T-cell (primary cell): ENCODE measurements at places on chromosomes 11 and 22.

DNA sequence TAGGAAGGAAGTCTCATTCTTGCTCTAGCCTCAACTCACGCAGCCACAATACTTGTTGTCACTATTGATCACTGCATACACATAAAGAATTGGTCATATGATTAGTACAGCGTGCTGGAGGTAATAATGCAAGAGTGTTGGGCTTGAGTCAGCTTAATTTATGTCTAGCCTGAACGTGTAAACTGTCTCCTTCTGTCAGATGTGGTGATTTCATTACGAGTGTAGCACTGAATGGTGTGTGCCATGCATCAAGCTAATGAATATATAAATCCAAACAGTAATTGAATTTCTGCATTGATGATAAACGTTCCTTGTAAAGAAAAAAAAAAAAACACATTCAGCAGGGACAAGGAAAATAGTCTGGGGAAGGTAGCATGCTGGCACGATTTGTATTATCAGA, 396.2 kb upstream of the RAG2 start:
- H3K4me1 ChIP-seq, result no peaks in the 10 kb centered on the region
- H3K27ac ChIP-seq, result no peak overlapping the region
- H3K36me3 ChIP-seq, result no peaks in the 10 kb centered on the region
- no peak for DNase-seq
- no peak overlapping the region for H3K4me3 ChIP-seq
- no peaks in the 10 kb centered on the region for H3K27me3 ChIP-seq

- H3K36me3 ChIP-seq, result peaks cover 10% of the 10 kb centered on the region
- no peak for DNase-seq
- no peak overlapping the region for H3K27ac ChIP-seq
- H3K27me3 ChIP-seq, result no peaks in the 10 kb centered on the region
- no peak overlapping the region for H3K4me3 ChIP-seq
Measured at GRCh38 chr11:122784325-122784955, 53.9 kb upstream of the CRTAM start.

DNA sequence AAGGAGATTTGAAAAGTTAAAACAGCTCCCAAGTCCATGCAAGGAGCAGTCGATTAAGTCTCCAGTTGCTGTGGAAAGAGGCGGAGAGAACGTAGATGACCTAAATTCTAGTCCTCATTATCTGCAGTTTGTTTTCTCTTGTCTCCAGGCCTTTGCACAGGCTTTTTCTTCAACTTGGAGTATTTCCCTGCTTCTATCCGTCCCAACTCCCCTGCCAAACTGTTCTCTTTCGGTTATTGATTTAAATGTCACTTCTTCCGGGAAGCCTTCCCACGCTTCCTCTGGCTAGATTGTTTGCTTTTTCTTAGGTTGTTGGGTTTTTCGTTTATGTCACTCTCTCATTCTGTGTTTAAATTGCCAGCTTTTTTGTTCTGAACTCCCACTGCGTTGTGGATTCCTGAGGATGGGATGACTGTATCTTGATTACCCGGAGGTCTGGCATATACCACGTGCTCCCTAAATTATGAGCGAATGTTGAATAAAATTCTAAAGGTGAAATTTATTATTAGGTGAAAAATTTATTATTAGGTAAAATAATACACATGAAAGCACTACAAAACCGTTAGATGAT, 463 bp downstream of the TMEM126B start:
- no peak for DNase-seq
- peak overlapping the region; percentile 64 for H3K27ac ChIP-seq
- H3K4me1 ChIP-seq, result peaks cover 16% of the 10 kb centered on the region
- no peaks in the 10 kb centered on the region for H3K27me3 ChIP-seq
- H3K4me3 ChIP-seq, result peak overlapping the region; percentile 92

- peaks cover 1% of the 10 kb centered on the region for H3K27me3 ChIP-seq
- no peak for DNase-seq
- no peaks in the 10 kb centered on the region for H3K4me1 ChIP-seq
- no peaks in the 10 kb centered on the region for H3K36me3 ChIP-seq
- no peak overlapping the region for H3K4me3 ChIP-seq
Measured at GRCh38 chr11:7586376-7586775, 72.6 kb downstream of the PPFIBP2 start.

GRCh38 chr11:100709233-100709957, 22.3 kb downstream of the ARHGAP42 start:
- no peak overlapping the region for H3K4me3 ChIP-seq
- no peak overlapping the region for H3K27ac ChIP-seq
- no peaks in the 10 kb centered on the region for H3K36me3 ChIP-seq
- H3K4me1 ChIP-seq, result no peaks in the 10 kb centered on the region
- no peaks in the 10 kb centered on the region for H3K27me3 ChIP-seq

- no peak overlapping the region for H3K4me3 ChIP-seq
- H3K27ac ChIP-seq, result no peak overlapping the region
- no peaks in the 10 kb centered on the region for H3K4me1 ChIP-seq
- no peak for DNase-seq
- H3K27me3 ChIP-seq, result no peaks in the 10 kb centered on the region
Measured at GRCh38 chr11:4197112-4197511, 102.5 kb downstream of the RRM1 start.

DNA sequence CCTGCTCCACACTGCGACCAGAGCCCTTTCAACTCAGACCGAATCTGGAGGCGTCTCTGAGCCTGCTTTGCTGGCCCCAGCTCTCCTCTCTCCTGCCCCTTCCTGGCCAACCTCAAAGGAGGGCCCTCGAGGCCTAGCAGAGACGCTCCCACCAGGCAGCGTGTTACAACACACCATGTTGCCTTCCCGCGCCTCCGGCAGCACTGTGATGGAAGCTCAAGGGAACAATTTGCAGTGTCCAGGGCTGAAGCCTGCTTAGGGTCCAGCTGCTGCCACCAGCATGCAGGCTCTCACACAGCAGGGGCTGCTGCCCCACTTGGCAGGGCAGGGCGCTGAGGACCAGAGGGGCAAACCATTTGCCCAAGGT, 18.4 kb downstream of the LINC01488 start:
- no peak overlapping the region for H3K27ac ChIP-seq
- no peaks in the 10 kb centered on the region for H3K4me1 ChIP-seq
- H3K27me3 ChIP-seq, result no peaks in the 10 kb centered on the region

GRCh38 chr11:113023228-113023627, 62.0 kb downstream of the NCAM1 start:
- no peaks in the 10 kb centered on the region for H3K27me3 ChIP-seq
- H3K4me1 ChIP-seq, result no peaks in the 10 kb centered on the region
- DNase-seq, result no peak
- H3K36me3 ChIP-seq, result no peaks in the 10 kb centered on the region
- no peak overlapping the region for H3K4me3 ChIP-seq

DNA sequence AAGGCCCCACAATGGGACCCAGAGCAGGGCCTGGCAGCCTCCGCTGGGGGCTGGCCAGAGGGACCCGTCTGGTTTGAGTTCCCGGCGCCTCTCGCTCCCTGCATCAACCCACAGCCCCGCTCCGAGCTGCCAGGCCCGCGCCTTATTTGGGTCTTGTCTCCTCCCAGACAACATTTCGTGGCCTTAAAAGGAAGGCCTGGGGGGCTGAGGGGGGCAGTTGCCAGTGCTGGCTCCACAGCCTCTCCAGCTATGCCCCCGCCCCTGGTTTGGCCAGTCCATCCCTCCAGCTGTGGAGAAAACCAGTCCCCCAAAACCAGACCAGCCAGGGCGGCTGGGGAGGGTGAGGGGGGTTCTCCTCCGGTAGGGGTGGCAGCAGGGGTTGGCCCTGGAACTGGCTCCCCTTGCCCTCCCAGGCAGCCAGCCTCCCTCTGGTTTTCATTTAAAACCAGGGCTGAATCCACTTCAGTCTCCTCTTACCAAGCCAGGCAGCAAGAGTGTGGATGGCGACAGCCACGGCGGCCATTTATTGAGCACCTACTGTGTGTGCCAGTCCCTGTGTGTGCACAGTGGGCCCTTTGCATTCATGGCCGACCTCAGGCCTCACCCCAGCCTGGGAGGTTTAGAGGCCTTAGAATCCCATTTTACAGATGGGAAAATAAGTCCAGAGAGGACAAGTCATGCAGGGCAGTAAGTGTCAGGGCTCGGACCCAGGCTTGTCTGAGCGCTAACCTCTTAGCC, 18.6 kb downstream of the EMID1 start:
- no peak overlapping the region for H3K4me3 ChIP-seq
- no peak for DNase-seq
- no peaks in the 10 kb centered on the region for H3K4me1 ChIP-seq
- H3K27me3 ChIP-seq, result no peaks in the 10 kb centered on the region

- no peak overlapping the region for H3K4me3 ChIP-seq
- peaks cover 16% of the 10 kb centered on the region for H3K27me3 ChIP-seq
- H3K27ac ChIP-seq, result no peak overlapping the region
- no peaks in the 10 kb centered on the region for H3K36me3 ChIP-seq
- DNase-seq, result no peak
Measured at GRCh38 chr11:45246241-45246640, 39.9 kb downstream of the SYT13 start.

DNA sequence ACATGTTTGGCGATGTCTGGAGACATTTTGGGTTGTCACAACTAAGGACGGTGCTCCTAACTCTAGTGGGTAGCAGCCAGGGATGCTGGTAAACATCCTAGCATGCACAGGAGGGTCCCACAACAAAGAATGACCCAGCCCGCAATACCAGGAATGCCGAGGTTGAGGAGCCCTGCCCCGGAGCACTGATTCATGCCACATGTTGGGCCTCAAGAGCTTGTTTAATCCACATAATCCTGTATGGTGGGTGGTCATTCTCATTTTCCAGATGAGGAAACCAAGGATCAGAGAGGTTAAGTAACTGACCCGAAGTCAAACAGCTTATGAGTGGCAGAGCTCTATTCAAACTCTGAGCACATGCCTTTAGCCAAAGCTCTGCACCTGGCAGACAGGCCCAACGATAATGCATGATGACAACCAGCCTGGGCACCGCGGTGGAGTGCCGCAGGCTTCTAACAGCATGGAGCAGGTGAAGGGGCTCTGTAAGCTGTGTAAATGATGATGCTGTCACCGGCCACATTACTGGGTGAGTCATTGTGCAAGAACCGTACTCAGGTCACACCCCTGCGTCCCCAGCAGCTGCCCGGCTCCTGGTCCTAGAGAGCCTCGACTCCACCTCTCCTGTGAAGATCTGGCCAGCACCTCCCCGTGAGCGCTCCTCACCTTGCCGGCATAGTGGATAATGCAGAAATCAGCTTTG, 58.6 kb downstream of the APOL1 start:
- no peaks in the 10 kb centered on the region for H3K27me3 ChIP-seq
- no peak for DNase-seq
- no peak overlapping the region for H3K4me3 ChIP-seq
- H3K27ac ChIP-seq, result no peak overlapping the region
- no peaks in the 10 kb centered on the region for H3K4me1 ChIP-seq
- peaks cover 96% of the 10 kb centered on the region for H3K36me3 ChIP-seq

GRCh38 chr11:119446434-119446833, 23.5 kb upstream of the THY1 start:
- H3K27me3 ChIP-seq, result peaks cover 17% of the 10 kb centered on the region
- no peaks in the 10 kb centered on the region for H3K36me3 ChIP-seq
- H3K4me1 ChIP-seq, result peaks cover 5% of the 10 kb centered on the region
- DNase-seq, result no peak
- no peak overlapping the region for H3K27ac ChIP-seq
- H3K4me3 ChIP-seq, result no peak overlapping the region

- no peaks in the 10 kb centered on the region for H3K36me3 ChIP-seq
- no peak overlapping the region for H3K27ac ChIP-seq
- H3K4me1 ChIP-seq, result no peaks in the 10 kb centered on the region
- H3K4me3 ChIP-seq, result no peak overlapping the region
- H3K27me3 ChIP-seq, result peaks cover 30% of the 10 kb centered on the region
Measured at GRCh38 chr22:49133541-49133940, 694.1 kb downstream of the BRD1 start.

DNA sequence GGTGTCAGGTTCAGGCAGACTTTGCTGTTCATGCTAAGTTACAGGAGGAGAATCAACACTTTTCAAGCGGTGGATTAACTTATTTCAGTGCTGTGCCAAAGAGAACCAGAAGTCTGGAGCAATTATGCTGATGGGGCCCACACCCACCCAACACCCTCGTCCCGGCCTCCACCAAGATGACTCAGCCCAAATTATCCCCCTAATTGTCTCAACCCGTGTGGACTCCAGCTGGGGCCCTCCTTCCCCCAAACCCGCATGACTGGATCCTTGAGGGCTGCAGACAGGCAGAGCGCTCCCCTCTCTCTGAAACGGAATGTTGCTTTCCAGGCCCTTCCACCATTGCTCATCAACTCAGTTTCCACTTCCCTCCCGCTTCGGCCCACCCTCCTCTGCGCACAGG, 34.6 kb upstream of the MN1 start:
- DNase-seq, result no peak
- peaks cover 8% of the 10 kb centered on the region for H3K4me1 ChIP-seq
- H3K4me3 ChIP-seq, result no peak overlapping the region

- peak overlapping the region; percentile 51 for H3K27ac ChIP-seq
- no peaks in the 10 kb centered on the region for H3K27me3 ChIP-seq
- no peak for DNase-seq
- H3K36me3 ChIP-seq, result peaks cover 17% of the 10 kb centered on the region
Measured at GRCh38 chr11:108069947-108070346, 51.4 kb upstream of the ACAT1 start.

DNA sequence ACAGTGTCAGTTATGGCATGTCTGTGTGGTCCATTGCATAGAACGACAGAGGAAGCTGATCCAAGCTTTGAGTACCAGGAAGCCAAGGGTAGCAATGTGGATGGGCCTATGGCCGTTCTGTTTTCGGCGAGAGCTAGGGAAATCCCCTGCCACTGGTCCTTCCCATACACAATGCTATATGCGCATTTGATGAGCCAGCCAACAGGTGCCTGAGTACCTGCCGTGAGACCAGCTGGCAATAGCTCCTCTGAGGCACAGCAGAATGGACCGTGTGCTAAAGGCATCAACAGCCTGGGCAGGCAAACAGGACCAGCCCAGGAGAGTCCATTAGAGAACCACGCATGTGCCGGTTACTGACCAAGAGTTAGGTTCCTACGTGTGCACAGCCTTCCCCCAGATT, 753.0 kb downstream of the NTM start:
- no peak for DNase-seq
- no peaks in the 10 kb centered on the region for H3K27me3 ChIP-seq
- no peak overlapping the region for H3K4me3 ChIP-seq
- H3K36me3 ChIP-seq, result no peaks in the 10 kb centered on the region
- no peaks in the 10 kb centered on the region for H3K4me1 ChIP-seq

DNA sequence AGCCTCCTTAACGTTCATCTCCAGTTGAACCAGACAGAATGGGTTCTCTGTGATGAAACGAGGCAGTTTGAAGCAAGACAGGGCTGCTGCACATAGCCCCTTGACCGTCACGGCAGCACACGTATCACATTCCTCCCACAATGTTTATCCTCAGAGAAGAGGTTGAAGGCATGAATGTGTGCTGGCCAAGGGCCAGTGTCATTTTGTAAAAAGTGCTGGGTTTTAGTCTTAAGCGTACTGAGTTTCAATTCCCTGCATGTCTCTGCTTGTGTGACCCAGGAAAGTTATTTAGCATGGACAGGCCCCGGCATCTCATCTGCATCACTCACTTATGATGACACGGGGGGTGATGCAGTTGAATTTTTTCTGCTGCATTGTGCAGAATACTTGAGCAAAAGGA, 31.6 kb downstream of the TTC12 start:
- H3K36me3 ChIP-seq, result peaks cover 60% of the 10 kb centered on the region
- H3K27me3 ChIP-seq, result no peaks in the 10 kb centered on the region
- H3K4me1 ChIP-seq, result no peaks in the 10 kb centered on the region
- no peak overlapping the region for H3K27ac ChIP-seq
- DNase-seq, result no peak

- H3K27me3 ChIP-seq, result peaks cover 13% of the 10 kb centered on the region
- no peak for DNase-seq
Measured at GRCh38 chr11:119419834-119420492, 3.0 kb downstream of the THY1 start.
